ENCODE measurements at places on chromosomes 4 and X.

DNA sequence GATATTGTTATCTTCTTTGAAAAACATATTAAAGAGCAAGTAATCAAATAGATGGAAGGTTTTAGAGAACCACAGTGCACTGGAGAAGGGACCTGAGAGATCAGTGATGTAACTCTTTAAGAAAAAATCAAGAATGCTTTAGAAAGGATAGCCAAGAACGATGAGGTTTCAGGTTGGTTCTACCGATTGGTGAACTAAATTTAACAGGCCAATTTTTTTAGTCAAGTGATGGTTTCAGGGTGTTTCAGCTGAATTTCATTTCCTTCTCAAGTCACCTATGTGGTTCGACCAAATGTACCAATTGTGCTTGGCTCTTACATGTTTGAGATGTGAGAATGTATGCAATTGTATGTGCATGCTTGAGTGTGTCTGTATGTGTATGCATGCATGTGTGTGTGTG lies 26.5 kb downstream of the HS3ST1 start:
- DNase-seq = no peak

DNA sequence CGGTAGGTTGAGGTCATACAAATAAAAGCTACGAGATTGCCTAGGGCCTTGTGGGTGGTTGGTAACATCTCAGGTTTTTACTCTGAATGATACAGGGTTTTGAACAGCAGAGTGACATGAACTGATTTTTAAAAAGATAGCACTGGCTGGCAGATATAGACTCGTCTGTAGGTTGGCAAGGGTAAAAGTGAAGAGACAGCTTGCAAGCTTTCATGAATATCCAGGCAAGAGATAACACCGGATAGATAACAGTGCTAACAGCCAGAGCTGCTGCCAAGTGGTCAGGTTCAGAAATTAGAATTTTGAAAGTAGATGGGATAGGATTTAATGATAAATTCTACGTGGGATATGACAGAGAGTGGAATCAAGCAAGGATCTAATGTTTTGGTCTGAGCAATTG lies 299.7 kb upstream of the AADAT start:
- DNase-seq = no peak

DNA sequence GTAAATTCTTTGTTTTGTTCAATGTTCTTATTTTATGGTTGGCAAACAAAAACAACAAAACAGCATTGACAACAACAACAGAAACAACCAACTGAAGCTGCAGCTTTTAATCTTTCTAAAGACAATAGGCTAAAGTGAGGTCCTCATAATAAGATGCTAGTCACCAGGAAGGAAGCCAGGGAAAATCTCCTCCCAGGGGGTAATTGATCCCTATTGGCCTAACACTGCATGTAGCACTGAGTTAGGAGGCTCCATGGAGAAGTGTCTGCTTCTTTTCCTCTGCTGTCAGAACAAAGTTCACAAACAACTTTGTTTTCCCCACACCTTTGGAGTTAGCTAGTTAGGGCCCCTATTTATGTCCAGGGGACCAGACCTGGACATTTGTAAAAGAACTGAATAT lies 4.7 kb upstream of the LRAT start:
- DNase-seq = no peak

DNA sequence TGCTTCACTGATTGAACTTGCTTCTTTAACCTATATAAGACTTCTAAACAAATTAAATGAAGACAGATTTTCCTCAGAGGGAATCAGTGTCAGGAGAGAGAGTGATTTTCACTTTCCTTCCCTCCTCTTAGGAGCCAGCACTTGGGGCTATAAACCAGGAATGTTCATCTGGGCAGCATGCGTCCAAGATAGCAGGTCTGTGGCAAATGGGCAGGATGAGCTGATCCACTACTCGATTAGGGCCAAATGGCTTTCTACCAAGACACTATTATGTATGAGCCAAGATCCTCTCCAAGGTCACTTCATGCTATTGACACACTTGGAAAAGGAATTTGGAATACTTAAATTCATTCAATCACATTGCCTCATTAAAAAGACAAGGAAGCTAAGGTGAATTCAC lies 203.9 kb upstream of the GRID2 start:
- no peak for DNase-seq

DNA sequence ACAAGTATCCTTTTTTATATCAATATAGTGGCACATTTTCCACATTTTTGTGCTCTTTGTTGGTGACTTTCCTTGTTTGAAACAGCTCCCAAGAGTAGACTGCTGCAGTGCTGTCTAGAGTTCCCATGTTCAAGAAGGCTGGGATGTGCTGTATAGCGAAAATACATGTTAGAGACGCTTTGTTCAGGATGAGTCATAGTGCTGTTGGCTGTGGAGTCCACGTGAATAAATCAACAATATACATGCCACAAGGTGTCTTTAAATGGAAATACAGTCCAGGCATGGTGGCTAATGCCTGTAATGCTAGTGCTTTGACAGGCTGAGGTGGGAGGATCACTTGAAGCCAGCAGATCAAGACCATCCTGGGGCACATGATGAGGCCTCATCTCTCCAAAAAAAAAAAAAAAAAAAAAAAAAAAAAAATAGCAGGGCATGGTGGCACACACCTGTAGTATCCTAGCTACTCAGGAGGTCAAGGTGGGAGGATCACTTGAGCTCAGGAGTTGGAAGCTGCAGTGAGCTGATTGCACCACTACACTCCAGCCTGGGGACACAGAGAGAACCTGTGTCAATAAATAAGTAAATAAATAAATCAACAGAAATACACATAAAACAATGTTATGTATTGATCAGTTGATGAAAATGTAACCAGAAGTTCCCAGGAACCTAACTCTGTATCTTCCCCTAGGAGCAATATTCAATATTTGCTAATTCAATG lies 256.8 kb upstream of the STS start:
- DNase-seq = no peak

DNA sequence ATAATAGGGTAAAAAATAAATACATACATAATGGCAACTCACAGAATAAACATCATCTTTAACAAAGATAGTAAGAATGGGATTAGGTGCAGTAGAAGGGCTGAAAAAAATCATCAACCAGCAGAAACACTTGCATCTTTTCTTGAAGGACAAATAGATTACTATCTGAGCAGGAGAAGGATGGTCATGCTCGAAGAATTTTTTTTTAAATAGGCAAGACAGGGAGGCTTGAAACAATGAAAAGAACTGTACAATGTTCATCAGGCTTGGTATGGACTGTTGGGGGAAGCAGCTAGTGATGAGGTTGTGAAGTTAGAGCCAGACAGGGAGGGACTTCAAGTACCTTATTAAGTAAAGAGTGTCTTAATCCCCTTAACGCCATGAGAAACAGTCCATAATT lies 167.4 kb upstream of the LDB2 start:
- no peak for DNase-seq

GRCh38 chrX:138858438-138858837 lies 146.9 kb upstream of the FGF13 start:
- DNase-seq = no peak

DNA sequence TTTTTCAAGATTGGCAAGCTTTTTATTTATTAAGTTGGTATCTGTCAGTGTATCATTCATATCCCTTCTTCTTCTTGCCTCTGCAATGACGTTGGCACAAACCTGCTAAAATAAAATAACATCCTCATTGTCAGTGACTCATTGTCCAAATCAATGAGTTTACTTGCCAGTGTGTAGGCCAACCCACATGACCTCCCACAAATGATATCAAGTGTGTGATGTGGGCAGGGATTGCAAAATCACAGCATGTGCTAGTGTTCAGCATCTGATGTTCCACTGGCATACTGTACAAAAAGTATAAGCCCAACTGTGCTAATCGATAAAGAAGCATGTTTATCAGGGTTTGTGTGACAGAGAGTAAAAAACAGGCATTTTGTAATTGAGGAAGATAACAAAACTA lies 25.5 kb downstream of the GPAT3 start:
- no peak for DNase-seq

GRCh38 chrX:43836435-43837184 lies 45.6 kb downstream of the MAOB start:
- DNase-seq = no peak

- no peak for DNase-seq
Measured at GRCh38 chr4:94345969-94346368, 3.3 kb upstream of the HPGDS start.

- DNase-seq = no peak
Measured at GRCh38 chrX:88560673-88561330, 186.2 kb upstream of the CPXCR1 start.

DNA sequence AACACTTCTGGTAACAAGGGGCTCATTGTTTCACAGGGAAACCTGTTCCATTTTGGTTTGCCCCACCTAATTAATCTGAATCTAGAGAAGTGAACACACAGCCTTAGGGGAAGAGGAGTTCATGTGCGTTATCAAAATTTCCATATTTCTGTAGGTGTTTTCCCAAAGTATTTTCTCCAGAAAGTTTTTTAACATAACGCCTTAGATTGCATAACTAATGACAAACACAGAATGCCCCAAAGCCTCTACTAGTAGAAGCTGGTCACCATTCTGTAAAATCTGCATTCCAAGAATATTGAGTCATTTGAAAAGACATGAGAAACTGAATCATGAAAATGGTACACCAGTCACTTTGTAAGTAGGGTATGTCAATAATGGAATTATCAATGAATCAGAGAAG lies 41.1 kb downstream of the IL13RA2 start:
- no peak for DNase-seq

DNA sequence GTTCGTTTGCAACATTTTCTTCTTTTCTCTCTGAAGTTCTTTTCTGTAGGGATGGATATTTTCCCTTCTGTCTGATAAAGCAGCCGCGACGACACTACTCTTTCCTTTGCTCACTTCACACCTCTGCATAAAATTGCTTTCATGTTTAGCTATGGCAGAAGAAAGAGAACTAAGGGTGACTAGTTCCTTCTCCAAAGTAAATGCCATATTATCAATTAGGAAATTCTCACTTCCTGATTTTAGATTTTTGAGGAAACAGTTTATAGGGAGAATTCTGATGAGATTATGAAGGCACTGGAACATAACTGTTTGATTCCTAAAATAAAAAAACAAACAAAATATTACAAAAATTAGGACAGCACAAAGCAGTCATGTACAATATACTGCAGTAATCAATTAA lies 29.2 kb downstream of the FANCB start:
- no peak for DNase-seq

DNA sequence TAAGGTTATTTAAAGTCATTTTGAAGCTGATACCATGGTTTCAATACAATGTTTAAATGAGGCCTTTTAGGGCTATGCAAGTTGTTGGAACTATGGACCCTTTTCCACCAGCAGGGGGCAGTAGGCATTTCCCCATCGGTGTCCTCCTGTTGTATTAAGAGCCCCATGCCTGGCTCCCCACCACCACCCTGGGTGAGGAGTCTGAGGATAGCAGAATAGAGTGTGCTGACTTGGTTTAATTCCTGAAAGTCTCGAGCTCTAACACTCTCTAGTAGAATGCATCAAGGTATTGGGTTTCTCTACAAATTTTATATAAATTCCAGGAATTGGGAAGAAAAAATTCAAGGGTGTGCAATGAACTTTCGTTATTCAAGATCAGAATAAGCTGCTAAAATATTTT lies 234.8 kb upstream of the JADE1 start:
- DNase-seq = peak; percentile 50

DNA sequence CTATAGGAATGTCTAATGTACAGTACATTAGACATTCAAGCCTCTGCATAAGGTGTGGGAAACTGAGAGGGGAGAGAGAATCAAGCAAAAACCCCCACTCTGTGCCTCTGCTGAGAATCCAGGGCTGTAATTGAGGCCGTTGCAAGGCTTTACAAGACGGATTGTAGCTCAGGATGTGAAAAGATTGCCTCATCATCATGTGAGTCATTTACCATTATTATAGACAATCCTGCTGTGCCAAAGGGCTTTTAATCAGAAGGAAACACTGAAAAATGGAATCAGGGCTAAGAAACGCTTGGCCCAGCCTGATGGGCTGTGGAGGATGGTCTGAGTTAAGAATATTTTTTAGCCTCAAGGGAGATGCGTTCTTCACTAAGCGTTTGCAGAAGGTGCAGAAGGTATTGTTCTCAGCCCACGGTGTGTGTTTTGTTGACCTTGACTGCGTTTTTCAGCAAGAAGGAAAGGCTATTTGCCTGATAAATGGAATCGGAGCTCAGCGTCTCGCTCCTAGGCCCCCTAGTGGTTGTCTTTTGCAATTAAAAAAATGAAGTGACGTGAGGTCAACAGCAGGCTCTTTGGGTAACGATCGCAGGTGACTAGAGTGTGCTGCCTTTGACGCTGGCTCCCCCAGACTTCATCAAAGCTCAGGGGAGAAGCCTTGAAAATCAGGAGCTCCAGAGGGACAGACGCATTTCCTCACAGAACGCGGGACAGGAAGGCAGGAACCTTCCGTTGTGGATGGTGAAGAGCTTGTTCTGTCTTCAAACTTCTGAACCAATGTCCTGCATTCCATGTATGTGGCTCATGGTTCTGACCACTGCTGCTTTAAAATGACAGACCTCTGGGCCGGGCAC lies 18.1 kb upstream of the CHRNA9 start:
- DNase-seq = peak; percentile 37

GRCh38 chr4:39324446-39324845 lies 41.7 kb downstream of the RFC1 start:
- DNase-seq = no peak

GRCh38 chr4:132344924-132345828 lies 803.9 kb upstream of the PCDH10 start:
- no peak for DNase-seq

GRCh38 chr4:112515198-112516065 lies 548 bp downstream of the NEUROG2 start:
- DNase-seq = no peak

- DNase-seq = peak; percentile 34
Measured at GRCh38 chrX:110167952-110168451, 149.9 kb downstream of the AMMECR1 start.

GRCh38 chr4:119017636-119018035 lies 118.0 kb upstream of the MYOZ2 start:
- no peak for DNase-seq

DNA sequence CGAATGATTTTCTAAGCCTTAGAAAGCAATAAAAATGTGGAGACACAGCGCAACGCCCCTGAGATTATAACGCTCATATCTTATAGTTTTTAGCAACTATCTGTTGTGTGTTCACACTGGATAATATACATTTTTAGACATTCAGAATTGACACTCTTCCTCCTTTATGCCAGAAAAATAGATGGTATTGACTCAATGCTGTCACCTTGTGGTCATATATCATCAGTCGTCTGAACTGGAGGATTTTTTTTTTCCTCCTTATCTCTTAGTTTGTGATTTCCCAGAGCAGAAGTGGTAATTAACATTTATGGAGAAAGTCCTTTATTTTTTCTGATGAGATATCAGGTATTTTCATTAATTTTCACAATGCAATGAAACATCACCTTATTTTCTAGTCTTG lies 759.6 kb downstream of the RAB28 start:
- no peak for DNase-seq

- no peak for DNase-seq
Measured at GRCh38 chrX:50920132-50920531, 9.6 kb downstream of the BMP15 start.

- DNase-seq = no peak
Measured at GRCh38 chrX:150683536-150684146, 9.6 kb upstream of the MTMR1 start.

- no peak for DNase-seq
Measured at GRCh38 chr4:105808030-105808749, 87.1 kb upstream of the NPNT start.

- DNase-seq = no peak
Measured at GRCh38 chr4:20576861-20577260, 123.4 kb upstream of the PACRGL start.
